ENCODE measurements at places on chromosomes 13 and 19.

DNA sequence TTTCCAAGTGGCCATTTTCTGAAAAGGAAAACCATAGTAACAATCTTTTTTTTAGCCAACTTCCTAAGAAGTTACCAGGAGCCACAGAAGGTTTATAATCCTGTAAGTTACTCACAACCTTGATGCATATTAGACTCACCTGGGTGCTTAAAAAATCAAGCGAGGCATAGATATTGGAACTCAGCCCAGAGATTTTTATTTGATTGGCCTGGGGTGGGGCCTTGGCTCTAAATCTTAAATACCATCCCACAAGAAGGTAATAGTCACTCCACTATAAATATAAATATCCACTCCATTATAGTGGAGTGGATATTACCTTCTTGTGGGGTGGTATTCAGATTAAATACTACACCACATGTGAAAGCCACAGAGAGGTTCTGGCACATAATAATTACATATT, 429.6 kb downstream of the RFC3 start:
- no peaks in the 10 kb centered on the region for H3K4me1 ChIP-seq
- H3K36me3 ChIP-seq, result no peaks in the 10 kb centered on the region
- no peak for DNase-seq
- no peak overlapping the region for H3K27ac ChIP-seq

GRCh38 chr13:113584870-113585671, 518 bp downstream of the TFDP1 start:
- peak; percentile 55 for DNase-seq
- H3K27me3 ChIP-seq, result no peaks in the 10 kb centered on the region
- peak overlapping the region; percentile 81 for H3K27ac ChIP-seq
- peak overlapping the region; percentile 77 for H3K4me3 ChIP-seq

DNA sequence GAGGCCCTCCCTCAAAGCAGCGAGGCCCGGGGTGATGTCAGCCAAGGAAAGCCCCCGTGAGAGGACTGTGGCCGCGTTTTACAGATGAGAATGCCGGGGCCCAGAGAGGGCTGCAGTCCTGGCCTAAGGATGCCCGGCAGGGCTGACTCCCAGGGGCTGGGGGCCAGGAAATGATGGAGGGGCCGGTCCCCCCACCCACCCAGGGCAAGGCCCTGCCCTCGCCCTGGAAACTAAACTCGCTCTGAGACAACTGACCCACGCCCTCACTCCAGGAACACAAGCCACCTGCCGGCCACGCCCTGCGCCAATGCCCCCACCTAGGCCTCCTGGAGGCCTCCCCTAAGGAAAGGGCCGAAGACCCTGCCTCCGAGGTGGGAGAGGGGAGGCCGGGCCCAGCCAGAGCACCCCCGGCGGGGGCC, 7.2 kb downstream of the ZBTB7A start:
- H3K27me3 ChIP-seq, result no peaks in the 10 kb centered on the region
- no peak overlapping the region for H3K27ac ChIP-seq
- no peak for DNase-seq
- H3K36me3 ChIP-seq, result peaks cover 1% of the 10 kb centered on the region
- peaks cover 47% of the 10 kb centered on the region for H3K4me1 ChIP-seq
- H3K4me3 ChIP-seq, result no peak overlapping the region

DNA sequence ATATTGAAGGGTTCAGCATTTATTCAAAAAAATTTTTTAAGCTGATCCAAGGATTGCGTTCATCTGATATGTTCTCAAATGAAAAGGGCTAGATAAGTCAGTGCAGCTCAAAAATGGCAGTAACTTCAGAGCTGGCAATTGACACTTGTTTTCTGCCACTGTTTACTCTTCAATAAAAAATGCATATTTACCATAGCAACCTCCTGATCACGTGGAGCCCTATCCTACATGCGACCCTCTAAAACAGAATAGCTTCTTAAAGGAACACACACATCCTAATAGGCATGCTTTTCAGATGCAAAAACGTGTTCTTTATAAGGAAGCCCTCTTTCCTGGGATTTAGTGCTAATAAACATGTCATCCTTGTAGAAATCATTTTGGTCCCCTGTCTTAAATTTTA, 150.2 kb downstream of the ZNF536 start:
- no peaks in the 10 kb centered on the region for H3K4me1 ChIP-seq
- H3K27me3 ChIP-seq, result no peaks in the 10 kb centered on the region
- H3K36me3 ChIP-seq, result no peaks in the 10 kb centered on the region
- no peak for DNase-seq

DNA sequence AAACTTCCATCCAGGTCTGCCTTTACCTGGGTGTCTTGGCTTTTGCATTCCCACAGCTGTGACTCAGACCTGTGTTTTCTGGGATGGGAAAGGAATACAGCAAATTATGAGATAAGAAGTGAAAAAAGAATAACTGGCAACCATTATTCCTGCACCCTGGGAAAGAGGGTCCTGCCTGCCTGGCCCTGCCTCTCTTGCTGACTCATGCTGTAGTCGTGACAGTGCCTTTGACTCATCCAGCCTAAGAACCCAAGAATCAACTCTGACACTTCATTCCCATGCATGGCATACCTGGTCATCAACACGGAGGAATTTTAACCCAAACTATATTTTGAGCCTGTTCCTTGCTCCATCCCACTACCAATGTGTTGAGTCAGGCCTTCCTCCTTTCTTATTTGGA, 185.4 kb upstream of the SERP2 start:
- DNase-seq, result no peak
- H3K27ac ChIP-seq, result peak overlapping the region; percentile 6
- no peaks in the 10 kb centered on the region for H3K36me3 ChIP-seq
- no peaks in the 10 kb centered on the region for H3K4me1 ChIP-seq
- H3K4me3 ChIP-seq, result no peak overlapping the region
- H3K27me3 ChIP-seq, result no peaks in the 10 kb centered on the region

DNA sequence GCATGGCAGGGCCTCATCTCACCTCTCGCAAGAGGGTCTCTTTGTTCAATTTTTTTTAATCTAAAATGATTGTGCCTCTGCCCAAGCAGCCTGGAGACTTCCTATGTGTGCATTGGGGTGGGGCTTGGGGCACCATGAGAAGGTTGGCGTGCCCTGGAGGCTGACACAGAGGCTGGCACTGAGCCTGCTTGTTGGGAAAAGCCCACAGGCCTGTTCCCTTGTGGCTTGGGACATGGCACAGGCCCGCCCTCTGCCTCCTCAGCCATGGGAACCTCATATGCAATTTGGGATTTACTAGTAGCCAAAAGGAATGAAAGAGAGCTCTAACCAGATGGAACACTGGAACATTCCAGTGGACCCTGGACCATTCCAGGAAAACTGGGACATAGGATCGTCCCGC, 8.0 kb downstream of the FXYD3 start:
- no peaks in the 10 kb centered on the region for H3K27me3 ChIP-seq
- H3K4me3 ChIP-seq, result no peak overlapping the region
- no peak for DNase-seq

DNA sequence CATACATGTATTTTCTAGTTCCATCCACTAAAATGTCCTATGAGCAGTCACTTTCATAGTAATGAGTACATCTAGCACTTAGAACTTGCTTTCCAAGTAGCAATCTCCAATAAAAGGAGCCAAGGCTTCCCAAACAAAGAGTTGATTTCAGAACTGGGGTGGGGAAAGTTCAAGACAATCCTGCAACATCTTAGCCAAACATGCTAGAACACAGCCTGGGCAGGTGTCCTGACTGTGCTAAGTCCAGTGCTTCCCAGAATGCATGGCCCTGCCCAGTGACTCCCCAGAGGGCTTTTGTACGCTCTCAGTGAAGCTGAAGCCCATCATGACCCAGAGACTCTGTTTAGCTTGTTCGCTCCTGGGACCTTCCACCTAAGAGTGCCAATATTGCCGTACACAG, 106.7 kb upstream of the UBAC2 start:
- no peaks in the 10 kb centered on the region for H3K4me1 ChIP-seq
- DNase-seq, result no peak
- H3K4me3 ChIP-seq, result no peak overlapping the region
- H3K27ac ChIP-seq, result no peak overlapping the region
- H3K36me3 ChIP-seq, result no peaks in the 10 kb centered on the region

DNA sequence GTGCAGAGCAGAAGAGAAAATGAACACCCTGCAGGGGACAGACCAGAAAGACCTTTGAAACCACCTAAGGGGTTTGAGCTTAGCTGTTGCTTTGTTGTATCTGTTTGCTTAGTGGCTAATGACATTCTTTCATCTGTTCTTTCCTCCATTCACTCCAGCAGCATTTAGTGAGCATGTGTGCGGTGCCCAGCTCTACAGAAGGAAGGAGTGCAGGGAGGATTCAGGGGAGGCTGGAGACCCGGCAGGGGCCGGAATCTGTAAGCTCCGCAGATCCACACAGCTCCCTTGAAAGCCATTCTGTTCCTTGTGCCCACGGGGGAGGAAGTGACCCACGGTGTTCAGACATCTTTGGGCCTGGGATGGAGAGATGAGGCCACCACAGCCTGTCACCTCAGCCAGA, 27.5 kb downstream of the UQCRFS1 start:
- H3K4me1 ChIP-seq, result 0 out of 2 replicates have a peak, but pooled peaks cover 4% of the 10 kb centered on the region
- H3K27me3 ChIP-seq, result no peaks in the 10 kb centered on the region
- no peaks in the 10 kb centered on the region for H3K36me3 ChIP-seq
- no peak overlapping the region for H3K27ac ChIP-seq
- no peak for DNase-seq
- no peak overlapping the region for H3K4me3 ChIP-seq

GRCh38 chr19:10725415-10725814, 7.5 kb downstream of the DNM2 start:
- no peaks in the 10 kb centered on the region for H3K4me1 ChIP-seq
- H3K27ac ChIP-seq, result no peak overlapping the region
- peaks cover 1% of the 10 kb centered on the region for H3K36me3 ChIP-seq
- no peak overlapping the region for H3K4me3 ChIP-seq
- no peak for DNase-seq

DNA sequence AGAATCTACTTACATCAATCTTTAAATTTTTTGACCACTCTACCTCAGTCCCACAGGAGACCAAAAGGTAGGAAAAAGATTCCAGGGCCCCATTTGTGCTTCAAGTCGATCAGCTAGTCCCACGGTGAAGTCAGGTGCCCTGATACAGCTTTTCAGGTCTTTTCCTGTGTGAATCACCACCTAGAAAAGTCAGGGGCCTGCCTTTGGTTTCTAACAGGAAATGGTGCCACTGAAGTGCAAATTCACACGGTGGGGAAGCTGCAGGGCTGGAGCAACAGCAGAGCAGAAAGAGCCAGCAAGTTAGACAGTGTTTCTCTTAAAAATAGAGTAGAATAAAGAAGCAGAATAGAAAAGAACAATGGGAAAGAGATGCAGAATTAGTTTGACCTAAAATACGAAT, 107.5 kb downstream of the KLF12 start:
- DNase-seq, result no peak
- H3K36me3 ChIP-seq, result no peaks in the 10 kb centered on the region
- peaks cover 80% of the 10 kb centered on the region for H3K4me1 ChIP-seq
- no peaks in the 10 kb centered on the region for H3K27me3 ChIP-seq
- H3K27ac ChIP-seq, result peak overlapping the region; percentile 75
- H3K4me3 ChIP-seq, result no peak overlapping the region

GRCh38 chr19:51136851-51137551, 5.1 kb upstream of the SIGLEC7 start:
- no peak overlapping the region for H3K4me3 ChIP-seq
- no peaks in the 10 kb centered on the region for H3K27me3 ChIP-seq
- DNase-seq, result no peak
- no peaks in the 10 kb centered on the region for H3K36me3 ChIP-seq
- H3K27ac ChIP-seq, result no peak overlapping the region

- peaks cover 10% of the 10 kb centered on the region for H3K4me1 ChIP-seq
- H3K27ac ChIP-seq, result no peak overlapping the region
- no peak overlapping the region for H3K4me3 ChIP-seq
- H3K27me3 ChIP-seq, result no peaks in the 10 kb centered on the region
- H3K36me3 ChIP-seq, result peaks cover 3% of the 10 kb centered on the region
Measured at GRCh38 chr19:50415661-50416033, 3.1 kb upstream of the SPIB start.

- H3K36me3 ChIP-seq, result no peaks in the 10 kb centered on the region
- peaks cover 26% of the 10 kb centered on the region for H3K4me1 ChIP-seq
- H3K4me3 ChIP-seq, result peak overlapping the region; percentile 23
- no peaks in the 10 kb centered on the region for H3K27me3 ChIP-seq
- peak overlapping the region; percentile 81 for H3K27ac ChIP-seq
Measured at GRCh38 chr13:27442071-27442647, 8.2 kb downstream of the MTIF3 start.

DNA sequence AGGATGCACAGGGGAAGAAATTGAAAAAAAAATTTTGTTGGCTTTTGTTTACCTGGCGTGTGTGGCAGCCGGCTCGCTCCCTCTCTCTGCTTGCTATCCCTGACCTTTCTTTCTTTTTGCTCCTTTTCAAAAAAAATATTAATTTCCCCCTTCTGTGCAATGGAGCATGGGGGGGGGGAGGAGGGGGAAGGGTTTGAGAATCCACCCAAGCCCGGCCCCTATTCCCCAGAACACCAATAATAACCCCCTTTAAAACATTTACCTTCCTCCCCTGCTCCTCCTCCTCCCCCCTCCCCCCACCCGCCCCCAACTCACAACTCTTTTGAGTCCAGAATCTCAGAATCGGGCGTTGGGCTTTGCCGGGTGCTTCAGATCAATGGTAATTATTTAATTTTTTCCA, 28.4 kb downstream of the NFIX start:
- no peak for DNase-seq
- no peak overlapping the region for H3K27ac ChIP-seq
- no peaks in the 10 kb centered on the region for H3K36me3 ChIP-seq
- peaks cover 6% of the 10 kb centered on the region for H3K4me1 ChIP-seq

DNA sequence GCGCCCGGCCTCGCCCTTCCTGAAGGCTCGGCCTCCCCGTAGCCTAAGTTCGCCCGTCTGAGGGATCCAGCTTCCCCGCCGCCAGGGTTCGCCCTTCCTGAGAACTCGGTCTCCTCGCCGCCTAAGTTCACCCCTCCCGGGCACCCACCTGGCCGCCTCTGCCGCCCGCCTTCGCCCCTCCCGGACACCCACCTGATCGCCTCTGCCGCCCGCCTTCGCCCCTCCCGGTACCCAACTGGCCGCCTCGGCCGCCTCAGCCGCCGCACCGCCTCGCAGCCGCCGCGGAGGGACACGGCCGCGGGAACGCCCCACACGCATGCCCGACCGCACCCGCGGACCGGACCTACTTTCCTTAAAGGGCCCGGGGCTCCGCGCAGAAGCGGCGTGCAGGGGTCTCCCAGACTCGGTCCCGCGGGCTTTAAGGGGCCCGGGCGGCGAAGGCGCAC, at the start of gene MOB3A:
MOB3A (minus strand) TSS at position 293 of the 446 bp plus-strand sequence. CDS start 17,766 bp downstream, outside the sequence.
- H3K4me3 ChIP-seq, result peak within 1 kb of the TSS; percentile 69
- peak within 1 kb of the TSS; percentile 88 for H3K27ac ChIP-seq
- peaks cover 8% of the 10 kb centered on the region for H3K4me1 ChIP-seq
- H3K36me3 ChIP-seq, result no peaks in the 10 kb centered on the region
- peak; percentile 90 for DNase-seq

Data from Caco-2 (cell line).